ENCODE measurements at places on chromosomes 2 and 18.

DNA sequence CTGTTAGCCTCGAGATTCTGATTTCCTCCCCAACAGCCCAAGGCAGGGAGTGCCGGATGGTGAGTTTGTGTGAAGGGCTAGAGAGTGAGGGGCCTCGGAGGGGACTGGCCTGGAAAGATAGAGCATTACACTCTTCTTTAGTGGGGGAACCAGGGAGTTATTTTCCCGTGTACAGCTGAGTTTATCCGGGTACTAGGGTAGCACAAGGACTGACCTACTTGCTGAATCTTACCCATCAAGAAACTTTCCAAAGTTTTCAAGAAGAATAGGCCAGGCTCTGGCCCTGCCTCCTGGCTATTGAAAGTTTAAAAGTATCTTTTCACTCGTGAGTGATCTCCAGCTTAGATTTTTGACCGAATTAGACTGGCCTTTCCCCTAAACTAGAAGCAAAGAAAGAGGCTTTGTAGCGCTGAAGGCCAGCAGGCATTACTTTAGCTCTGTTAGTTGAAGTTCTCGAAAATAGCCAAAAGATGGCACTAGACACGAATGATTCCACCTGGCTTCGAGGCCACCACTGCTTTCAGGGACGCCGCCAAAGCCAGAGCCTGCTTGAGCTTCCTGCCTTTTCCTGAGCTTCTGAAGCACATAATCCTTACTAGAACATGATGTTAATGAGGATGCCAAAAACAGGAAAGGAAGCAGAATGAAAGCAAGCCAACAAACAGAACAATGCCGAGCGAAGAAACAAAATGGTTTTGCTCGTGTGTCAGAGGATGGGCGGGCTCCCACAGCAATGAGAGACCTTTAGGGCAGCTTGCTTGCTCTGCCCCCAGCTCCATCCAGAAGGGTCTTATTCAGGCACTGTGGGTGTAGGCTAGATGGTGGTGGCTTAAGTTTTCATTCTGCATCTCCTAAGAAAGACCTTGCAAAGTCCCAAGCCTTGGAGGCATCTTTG, 55.8 kb downstream of the TSN start:
- DNase-seq: no peak

- DNase-seq: no peak
Measured at GRCh38 chr2:70986499-70987189, 8.0 kb downstream of the TEX261 start.

GRCh38 chr18:10475654-10476291, 21.3 kb downstream of the APCDD1 start:
- no peak for DNase-seq

- no peak for DNase-seq
Measured at GRCh38 chr2:18506883-18507509, 53.5 kb downstream of the RDH14 start.

DNA sequence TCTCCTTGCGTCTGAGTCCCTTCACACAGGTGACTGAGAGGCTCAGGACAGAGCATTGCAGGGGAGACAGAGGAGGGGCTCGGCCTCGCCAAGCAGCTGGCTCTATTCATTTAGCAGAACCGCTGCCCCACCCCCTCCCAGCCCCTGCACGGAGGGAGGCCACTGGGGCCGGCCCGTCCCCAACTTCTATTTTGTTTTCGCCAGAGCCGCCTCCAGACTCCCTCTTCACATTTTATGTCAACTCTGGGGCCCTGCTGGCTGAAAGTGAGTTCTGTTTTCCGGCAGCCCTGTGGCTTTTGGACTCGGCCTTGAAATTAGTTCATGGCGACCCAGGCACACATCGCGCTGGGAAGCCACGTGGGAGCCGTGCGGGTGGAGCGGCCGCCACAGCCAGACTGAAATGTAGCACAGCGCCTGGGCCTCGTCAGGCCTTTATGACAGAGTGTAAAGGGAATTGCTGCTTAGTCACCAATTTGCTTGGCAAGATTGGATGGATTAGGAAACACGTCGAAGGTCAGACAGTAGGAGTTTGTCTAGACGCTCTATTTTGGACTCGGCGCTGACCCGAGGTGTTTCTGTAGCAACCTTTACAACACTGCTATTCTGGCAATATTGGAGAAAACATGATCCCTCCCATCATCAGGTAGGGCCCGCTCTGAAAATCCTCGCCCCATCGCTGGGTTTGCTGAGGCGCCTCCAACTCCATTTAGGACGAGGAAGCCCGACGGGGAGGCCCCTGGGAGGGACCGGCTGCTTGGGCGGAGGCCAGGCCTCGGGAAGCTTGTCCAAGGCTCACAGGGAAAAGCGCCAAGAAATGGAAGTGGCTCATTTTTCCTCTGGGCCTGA, 90.7 kb upstream of the CTDP1 start:
- no peak for DNase-seq

DNA sequence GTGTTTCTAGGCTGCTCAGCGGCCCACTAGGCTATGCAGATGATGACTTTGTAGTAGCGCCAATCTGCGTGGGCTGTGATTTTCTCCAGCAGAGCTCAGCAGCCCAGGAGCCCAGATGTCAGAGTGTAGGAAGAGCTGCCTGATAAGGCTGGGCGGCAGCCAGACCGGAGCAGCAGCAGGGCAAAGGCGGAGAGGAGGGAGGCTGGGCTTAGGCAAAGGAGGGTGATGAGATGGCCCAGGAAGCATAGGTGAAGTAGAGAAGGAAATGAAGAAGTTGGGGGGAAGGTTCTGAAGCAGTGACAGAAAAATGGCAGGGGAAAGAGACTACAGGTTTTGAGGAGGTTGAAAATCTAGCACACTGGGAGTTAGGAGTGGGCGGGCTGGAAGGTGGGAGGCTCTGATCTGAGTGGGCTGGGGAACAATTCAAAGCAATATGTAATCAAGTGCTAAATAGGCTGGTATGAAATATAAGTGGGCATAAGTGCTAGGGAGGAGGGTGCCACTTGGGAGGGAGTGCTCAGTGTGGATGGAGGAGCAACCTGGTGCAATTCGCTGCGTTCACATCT, 50.6 kb upstream of the STPG4 start:
- no peak for DNase-seq

DNA sequence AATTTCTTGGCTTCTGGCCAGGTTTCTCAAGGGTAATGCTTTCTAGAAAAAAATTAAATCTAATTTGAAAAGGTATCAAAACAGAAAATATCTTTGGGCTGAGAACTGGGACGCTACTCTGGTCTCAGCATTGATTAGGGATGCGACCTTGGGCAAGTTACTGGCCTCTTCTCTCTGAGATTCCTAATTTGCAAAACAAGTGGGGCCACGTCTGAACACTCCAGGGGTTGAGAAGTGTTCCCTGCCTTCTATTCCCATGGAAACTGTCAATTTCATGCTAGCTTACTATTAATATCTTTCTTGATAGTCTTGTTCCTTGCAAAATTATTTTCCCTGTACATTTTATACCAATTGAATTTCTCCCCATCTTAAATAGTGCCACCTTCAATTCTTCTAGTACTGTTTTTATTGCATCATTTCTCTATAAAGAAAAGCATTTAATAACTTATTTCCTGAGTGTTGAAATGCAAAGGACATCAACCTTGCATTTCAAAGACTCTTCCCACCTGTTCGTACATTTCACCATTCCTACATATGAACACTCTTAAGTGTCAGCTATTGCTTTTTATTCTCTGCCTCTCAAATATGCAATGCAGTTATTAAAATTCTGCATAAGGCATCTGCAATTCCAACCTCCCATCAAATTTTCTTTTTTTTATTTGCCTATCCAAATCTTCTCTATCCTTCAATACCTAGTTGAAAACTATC, 118.3 kb upstream of the DSEL start:
- DNase-seq: no peak

DNA sequence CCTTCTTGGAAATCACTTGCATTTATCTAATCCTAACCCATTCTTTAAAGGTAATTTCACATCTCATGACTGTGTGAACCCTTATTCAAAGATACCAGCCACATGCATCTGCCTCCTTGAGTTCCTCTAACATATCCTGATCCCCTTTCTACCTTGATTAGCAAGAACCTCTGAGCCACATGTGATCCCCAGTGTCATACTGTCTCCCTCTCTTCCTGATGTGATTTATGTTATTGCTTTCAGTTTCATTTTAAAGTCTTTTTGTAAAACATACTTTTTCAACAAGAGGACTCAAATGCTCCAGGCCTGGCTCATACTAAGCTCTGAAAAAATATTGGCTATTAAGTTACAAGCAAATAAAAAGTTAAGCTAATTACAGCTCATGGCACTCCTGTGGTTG, 470.1 kb downstream of the DLGAP1 start:
- DNase-seq: no peak

DNA sequence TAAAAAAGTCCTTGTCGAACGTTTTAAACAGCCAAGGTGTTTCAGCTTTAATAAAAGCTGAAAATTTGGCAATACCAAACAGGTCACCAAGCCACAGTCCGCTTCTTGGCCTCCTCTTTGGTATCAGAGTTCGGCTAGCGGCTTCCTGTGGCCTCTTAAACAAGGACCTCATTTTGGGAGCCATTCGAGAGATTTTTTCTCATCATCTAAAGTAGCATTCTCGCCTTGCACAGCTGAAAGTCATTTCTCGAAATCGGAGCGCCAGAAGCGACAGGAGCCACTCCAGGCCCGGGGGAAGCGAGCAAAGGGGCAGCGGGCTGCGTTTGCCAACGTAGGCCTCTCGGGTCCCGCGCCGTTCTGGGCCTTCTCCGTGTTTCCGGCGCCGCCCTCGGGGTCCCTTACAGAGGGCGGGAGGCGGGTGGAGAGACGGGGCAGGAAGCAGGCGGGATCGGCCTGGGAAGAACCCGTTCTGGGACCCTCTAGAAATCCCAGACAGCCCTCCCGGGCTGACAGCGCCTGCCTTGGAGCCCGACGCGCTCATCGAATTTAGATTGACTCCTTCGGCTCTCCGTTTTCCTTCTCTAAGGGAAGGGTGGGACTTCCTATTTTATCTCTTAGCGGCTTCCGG, 522 bp upstream of the ZNF407 start:
- DNase-seq: peak; percentile 47

DNA sequence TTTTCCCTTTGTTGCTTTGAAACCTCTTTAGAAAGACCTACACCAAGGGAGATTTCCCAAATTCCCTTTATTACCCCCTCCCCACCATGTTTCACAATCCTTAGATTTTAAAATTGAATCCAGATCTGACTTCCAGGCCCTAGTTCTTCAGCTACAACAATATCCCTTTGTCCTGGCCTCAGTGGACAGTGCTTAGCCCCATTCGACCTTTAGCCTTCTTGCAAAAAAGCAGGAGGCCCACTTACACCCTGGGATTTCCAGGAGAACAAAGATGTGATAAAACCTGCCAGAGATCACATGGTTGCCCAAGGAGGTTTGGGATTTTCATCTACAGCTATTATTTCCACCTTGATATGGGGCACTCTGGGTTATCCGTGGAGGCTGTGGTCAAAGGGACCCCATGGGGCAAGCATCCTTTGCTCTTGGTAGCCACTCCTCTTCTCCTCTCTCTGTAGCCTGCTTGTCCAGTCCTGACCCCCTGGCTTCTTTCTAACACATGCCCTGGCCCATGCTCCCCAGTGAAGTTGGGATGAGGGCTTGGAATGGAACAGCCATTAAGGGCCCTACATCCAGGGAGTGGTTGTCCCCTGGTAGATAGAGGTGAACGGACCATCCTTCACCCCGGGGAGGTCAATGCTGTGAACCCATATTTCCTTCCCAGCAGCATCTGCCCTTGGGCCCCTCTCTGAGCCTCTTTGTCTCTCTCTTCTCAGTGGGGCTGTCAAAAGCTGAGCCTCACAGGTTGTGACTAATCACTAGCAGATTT, 267.4 kb downstream of the DYSF start:
- DNase-seq: no peak

- no peak for DNase-seq
Measured at GRCh38 chr2:203835420-203835819, 32.2 kb upstream of the CTLA4 start.

DNA sequence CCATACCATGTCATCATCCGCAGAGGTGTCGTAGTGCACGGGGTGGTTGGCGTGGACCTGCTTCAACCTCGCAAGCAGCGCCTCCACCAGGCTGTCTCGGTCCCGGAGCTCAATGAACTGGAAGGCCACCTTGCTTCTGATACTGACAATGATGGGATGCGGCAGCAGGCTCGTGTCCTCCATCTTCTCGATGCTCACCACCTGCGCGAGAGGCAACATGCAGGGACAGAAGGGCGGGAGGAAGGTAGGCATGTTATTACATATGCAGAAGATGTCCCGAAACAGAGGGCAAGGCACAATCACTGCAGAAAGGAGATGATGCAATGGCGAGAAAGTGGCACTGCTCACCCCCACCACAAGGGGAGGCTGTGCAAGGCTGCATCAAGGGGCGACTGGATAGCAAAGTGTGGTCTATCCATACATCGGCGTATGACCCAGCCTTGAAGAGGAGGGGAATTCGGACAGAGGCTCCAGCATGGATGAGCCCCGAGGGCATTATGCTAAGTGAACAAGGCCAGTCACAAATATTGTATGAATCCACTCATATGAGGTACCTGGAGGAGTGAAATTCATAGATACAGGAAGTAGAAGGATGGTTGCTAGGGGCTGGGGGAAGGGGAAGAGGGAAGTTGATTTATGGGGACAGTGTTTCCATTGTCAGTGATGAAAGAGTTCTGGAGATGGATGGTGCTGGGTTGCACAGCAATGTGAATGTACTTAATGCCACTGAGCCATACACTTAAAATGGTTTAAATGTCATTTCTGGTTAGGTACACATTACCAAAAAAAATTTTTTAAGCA, 36.6 kb downstream of the RPL31 start:
- no peak for DNase-seq

- no peak for DNase-seq
Measured at GRCh38 chr2:41930807-41931566, 116.8 kb upstream of the PKDCC start.

DNA sequence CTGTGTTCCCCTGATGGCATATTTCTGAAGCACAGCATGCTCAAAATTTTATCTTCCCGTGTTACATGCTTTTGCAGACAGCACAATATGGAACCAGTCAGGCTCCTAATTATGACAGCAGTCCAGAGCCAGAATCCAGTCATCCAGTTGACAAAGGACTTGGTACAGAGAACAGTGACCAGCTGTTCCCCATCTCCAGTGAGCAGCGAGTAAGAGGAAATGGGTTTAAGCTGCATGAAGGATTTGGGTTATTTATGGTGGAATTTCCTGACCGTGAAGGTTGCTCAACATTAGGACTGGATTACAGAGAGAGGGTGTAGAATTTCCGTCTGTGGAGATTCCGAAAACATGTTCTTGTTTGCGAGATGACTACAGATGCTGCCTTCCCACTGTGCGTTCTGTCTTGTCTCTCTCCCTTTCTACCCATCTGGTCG, 24.4 kb downstream of the SGPP2 start:
- DNase-seq: no peak

DNA sequence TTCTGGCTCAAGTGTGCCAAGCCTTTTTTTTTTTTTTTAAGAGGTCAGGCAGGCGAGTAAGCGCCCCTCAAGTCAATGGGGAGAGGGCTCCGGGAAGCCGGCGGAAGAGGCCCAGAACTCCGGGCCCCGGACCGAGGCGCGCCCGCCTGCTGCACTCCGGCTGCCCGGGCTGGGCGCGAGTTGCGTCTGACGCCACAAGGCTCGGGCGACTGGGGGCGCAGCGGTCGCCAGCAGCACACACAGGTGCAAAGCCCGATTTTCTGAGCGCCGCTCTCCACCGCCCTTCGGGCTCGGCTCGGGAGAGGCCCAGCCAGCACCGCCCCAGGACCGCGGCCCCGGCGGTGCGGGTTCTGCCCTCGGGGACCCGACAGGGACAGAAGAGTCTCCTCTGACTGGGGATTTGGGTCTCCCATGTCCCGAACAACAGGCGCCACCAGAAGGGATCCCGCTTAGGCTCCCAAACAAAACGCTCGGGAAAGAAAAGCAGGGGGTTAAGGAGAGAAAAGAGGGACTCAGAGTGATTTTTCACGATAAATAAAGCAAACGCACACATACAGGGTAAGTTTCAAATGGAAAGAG, 787 bp downstream of the ERBB4 start:
- DNase-seq: no peak

- no peak for DNase-seq
Measured at GRCh38 chr2:67437114-67437513, 40.0 kb downstream of the ETAA1 start.

GRCh38 chr18:76489081-76489480, 6.0 kb downstream of the ZNF516 start:
- DNase-seq: no peak
